ENCODE measurements at places on chromosomes 6 and 20.

DNA sequence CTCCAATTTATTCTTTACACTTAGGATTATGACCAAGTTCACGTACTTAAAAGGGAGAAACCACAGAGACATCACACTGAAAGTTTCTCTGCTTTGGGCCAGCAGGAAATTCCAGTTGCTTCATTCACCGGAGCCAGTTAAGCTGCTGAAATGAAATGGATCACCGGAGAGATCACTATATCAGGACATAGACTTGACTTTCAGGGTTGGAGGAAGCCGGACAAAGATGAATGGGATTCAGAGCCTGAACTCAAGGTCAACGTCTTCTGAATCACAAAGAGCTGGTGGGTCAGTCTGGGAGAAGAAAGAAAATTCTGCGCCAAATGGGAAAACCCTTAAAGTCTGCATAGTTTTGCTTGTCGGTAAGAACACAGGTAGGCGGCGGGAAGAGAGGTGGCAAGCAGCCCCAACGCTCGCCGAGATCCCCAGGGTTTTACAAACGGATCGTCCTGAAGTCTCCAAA lies 81.9 kb upstream of the CCDC28A start:
- no peak for DNase-seq
- peaks cover 7% of the 10 kb centered on the region for H3K27me3 ChIP-seq
- no peaks in the 10 kb centered on the region for H3K4me1 ChIP-seq
- peak overlapping the region; percentile 91 for H3K4me3 ChIP-seq

GRCh38 chr20:58706975-58707681 lies 14.5 kb downstream of the NPEPL1 start:
- no peak overlapping the region for H3K27ac ChIP-seq
- DNase-seq: peak; percentile 62
- no peaks in the 10 kb centered on the region for H3K4me1 ChIP-seq
- no peak overlapping the region for H3K4me3 ChIP-seq

DNA sequence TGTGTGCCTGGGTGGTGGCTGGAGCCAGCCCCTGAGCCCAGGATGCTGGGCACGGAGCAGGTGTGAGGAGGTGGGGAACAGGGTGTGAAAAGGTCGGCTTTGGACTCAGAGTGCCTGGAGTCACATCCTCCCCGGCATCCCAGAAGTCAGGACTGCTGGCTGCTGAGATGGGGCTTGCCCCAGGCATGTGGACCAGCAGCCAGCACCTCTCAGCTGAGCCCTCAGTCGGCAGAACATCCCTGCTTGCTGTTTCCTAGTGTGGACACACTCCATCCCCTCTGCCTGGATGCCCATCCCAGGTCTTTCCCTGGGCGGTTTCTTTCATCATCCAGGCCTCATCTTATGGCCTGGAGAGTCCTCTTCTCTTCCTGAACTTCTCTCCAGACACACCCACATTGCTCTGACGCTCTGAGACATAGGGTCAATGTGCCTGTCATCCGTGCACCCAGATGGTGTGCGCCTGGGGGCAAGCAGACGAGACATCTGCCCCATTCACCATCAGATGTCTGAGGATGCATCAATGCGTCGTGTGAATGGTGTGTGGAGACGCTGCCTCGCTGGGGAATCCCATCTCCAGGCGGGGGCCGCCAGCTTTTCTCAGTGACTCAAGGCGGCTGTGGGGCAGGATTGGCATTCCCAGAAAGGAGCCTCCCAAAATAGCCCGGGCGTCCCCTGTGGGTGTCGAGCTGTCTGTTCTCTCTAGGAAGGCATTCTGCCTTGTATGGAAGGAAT lies 104.2 kb downstream of the SYCP2 start:
- peaks cover 5% of the 10 kb centered on the region for H3K4me1 ChIP-seq
- no peak for DNase-seq
- H3K27ac ChIP-seq: no peak overlapping the region
- no peak overlapping the region for H3K4me3 ChIP-seq
- H3K36me3 ChIP-seq: no peaks in the 10 kb centered on the region

- H3K27ac ChIP-seq: no peak overlapping the region
- H3K4me1 ChIP-seq: peaks cover 24% of the 10 kb centered on the region
- DNase-seq: peak; percentile 42
- H3K4me3 ChIP-seq: no peak overlapping the region
These were observed 154.3 kb downstream of the MRPL14 start for GRCh38 chr6:43972913-43973300.

GRCh38 chr6:21596949-21597682 lies 3.6 kb downstream of the SOX4 start:
- H3K36me3 ChIP-seq: peaks cover 54% of the 10 kb centered on the region
- peaks cover 4% of the 10 kb centered on the region for H3K27me3 ChIP-seq
- H3K27ac ChIP-seq: peak overlapping the region; percentile 96
- peak overlapping the region; percentile 98 for H3K4me3 ChIP-seq
- H3K4me1 ChIP-seq: peaks cover 31% of the 10 kb centered on the region

- H3K27me3 ChIP-seq: no peaks in the 10 kb centered on the region
- H3K4me1 ChIP-seq: peaks cover 4% of the 10 kb centered on the region
- DNase-seq: no peak
- H3K27ac ChIP-seq: no peak overlapping the region
These were observed 29.2 kb upstream of the SSR1 start for GRCh38 chr6:7341989-7342742.

DNA sequence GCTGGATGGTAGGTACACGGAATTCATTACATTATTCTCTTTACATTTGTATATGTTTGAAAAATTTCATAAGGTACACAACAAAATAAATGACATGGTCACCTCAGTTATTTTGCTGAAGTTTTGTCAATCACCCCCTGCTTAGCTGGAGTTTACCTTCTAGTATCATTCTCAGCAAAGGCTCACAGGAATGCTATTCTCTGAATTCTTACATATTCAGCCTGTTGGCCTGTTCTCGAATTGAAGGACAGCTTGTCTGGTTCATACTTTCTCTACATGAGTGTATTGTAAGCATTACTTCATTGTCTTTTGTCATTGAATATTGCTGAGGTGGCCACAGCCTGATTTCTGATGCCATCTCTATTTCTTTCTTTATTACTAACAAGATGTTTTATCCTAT lies 12.8 kb downstream of the CALHM5 start:
- H3K27me3 ChIP-seq: no peaks in the 10 kb centered on the region
- H3K27ac ChIP-seq: no peak overlapping the region
- no peaks in the 10 kb centered on the region for H3K36me3 ChIP-seq
- H3K4me1 ChIP-seq: peaks cover 10% of the 10 kb centered on the region
- no peak overlapping the region for H3K4me3 ChIP-seq
- no peak for DNase-seq

GRCh38 chr20:57433657-57434389 lies 42.6 kb downstream of the RBM38 start:
- peaks cover 15% of the 10 kb centered on the region for H3K4me1 ChIP-seq
- no peak for DNase-seq
- no peaks in the 10 kb centered on the region for H3K27me3 ChIP-seq
- no peaks in the 10 kb centered on the region for H3K36me3 ChIP-seq
- no peak overlapping the region for H3K27ac ChIP-seq
- no peak overlapping the region for H3K4me3 ChIP-seq

- H3K4me1 ChIP-seq: peaks cover 16% of the 10 kb centered on the region
- H3K4me3 ChIP-seq: no peak overlapping the region
- DNase-seq: no peak
- no peaks in the 10 kb centered on the region for H3K36me3 ChIP-seq
These were observed 140.0 kb upstream of the SGK1 start for GRCh38 chr6:134457941-134458340.

DNA sequence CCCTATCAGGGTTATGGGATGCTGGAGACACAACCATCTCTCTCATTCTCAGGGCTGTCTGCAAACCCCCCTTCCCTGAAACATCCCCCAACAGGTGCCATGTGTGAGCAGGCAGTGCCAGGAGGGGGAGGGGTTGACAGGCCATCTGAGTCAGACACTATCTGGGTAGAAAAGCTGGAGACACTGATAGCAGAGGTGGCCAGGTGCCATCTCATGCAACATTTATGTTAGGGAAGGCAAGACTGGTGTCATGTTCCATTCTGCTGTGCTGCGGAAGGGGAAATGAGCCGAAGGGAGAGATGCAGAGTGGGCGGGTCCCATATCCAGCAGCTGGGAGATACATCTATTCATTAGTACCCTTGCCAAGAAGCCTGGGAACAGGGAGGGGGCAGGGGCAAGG lies 3.5 kb downstream of the LHFPL5 start:
- H3K27ac ChIP-seq: no peak overlapping the region
- no peaks in the 10 kb centered on the region for H3K36me3 ChIP-seq
- H3K4me1 ChIP-seq: no peaks in the 10 kb centered on the region

DNA sequence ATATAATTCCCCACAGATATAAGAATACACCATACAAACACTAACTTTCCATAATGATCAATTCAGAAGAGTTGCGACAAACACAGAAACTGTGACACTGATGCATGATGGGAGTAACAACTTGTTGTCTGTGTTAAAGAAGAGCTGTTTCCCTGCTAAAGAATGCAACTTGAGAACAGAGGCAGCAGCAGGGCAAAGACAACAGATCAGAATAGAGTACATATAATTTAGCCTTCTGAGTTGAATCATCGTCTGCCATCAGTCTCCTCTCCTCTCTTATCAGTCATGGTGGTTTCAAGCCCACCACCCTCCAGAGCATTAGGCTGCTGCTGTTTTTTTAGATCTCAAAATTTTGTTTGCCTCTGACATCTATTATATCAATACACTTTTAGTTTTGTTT lies 280.4 kb downstream of the UBE3D start:
- no peak for DNase-seq
- no peak overlapping the region for H3K27ac ChIP-seq
- H3K4me3 ChIP-seq: no peak overlapping the region
- H3K36me3 ChIP-seq: no peaks in the 10 kb centered on the region
- H3K27me3 ChIP-seq: peaks cover 2% of the 10 kb centered on the region
- no peaks in the 10 kb centered on the region for H3K4me1 ChIP-seq

- H3K27me3 ChIP-seq: peaks cover 73% of the 10 kb centered on the region
- H3K4me1 ChIP-seq: peaks cover 3% of the 10 kb centered on the region
- H3K27ac ChIP-seq: peak overlapping the region; percentile 80
- DNase-seq: no peak
These were observed 3.1 kb upstream of the TFAP2B start for GRCh38 chr6:50815436-50816114.

DNA sequence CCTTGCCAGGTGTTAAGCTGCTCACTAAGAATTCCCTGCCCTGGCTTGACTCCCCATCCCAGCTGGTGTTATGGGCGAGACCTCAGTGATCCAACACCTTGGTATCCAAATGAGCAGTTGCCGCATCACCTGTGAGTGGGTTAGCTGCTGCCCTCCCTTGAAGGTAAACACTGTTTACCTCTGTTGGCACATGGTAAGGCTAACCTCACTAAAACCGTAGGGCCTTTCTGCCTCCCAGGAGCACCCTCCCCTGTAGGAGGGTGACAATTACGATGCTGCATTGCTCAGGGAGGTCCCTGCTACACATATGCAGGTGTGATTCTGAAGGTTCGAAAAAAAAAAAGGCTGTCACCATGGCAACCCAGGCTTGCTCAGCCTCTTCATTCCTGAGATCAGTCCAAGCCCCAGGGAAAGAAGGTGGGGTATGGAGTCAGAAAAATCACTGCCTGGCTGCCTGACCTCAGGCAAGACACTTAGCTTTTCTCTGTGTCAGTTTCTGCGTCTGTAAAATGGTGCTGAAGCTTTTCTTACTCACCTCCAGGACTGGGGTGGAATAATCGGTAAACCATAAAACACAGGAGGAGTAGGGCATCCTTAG lies 19.5 kb downstream of the PNPLA1 start:
- H3K36me3 ChIP-seq: no peaks in the 10 kb centered on the region
- no peak overlapping the region for H3K4me3 ChIP-seq
- no peak for DNase-seq
- H3K27me3 ChIP-seq: peaks cover 27% of the 10 kb centered on the region

DNA sequence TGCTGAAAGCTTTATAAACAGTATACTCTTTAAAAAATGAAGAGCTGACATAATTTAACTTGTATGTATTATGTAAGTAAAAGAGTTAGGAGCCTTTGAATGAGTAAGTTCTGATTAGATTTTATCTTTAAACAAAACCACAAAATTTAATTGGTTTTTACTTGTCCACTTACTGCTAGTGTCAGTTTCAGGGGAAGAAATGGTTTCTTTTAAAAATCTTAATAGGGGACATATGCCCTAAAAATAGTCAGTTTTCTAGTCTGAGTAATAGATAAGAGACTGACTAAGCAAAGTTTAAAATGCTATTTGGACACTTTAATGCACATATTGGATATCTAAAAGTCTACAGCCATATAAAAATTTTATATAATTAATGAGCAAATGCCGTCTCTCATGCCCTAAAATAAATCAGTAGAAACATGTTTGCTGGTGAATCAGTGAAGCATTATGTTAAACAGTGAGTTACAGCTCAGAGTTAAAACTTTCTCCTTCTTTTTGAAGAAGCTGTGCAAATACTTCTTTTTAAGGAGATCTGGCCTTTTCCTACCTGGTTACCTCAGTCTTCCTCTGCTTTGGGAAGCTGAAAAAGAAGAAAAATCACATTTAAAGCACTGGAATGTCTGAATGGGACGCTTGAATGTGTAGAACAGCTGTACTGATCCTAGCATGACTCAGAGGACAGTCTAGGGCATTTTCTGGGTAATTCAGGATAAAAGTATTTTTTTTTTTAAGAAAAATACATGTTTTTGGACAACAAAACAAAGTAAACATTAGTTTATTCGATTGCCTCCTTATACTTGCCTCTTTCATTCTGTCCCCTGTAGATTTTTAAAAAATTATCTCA lies 55.3 kb downstream of the CDH26 start:
- no peak overlapping the region for H3K4me3 ChIP-seq
- peaks cover 4% of the 10 kb centered on the region for H3K27me3 ChIP-seq
- H3K4me1 ChIP-seq: peaks cover 4% of the 10 kb centered on the region
- no peak overlapping the region for H3K27ac ChIP-seq
- no peak for DNase-seq

GRCh38 chr6:45169815-45170214 lies 158.3 kb upstream of the RUNX2 start:
- no peak overlapping the region for H3K27ac ChIP-seq
- H3K4me1 ChIP-seq: peaks cover 6% of the 10 kb centered on the region
- H3K27me3 ChIP-seq: no peaks in the 10 kb centered on the region
- H3K36me3 ChIP-seq: peaks cover 4% of the 10 kb centered on the region
- no peak overlapping the region for H3K4me3 ChIP-seq
- DNase-seq: no peak

DNA sequence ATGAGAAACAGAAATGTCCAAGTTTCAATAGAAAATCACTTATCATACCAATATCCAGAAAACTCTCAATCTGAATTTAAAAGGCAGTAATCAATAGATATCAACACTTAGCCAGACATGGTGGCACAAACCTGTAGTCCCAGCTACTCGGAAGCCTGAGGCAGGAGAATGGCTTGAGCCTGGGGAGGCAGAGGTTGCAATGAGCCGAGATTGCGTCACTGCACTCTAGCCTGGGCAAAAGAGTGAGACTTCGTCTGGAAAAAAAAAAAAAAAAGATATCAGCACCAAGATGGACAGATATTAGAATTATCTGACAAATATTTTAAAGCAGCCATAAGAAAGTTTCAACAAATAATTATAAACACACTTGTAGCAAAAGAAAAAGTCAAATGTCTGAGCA lies 47.0 kb downstream of the TCP11 start:
- H3K27me3 ChIP-seq: no peaks in the 10 kb centered on the region
- H3K4me3 ChIP-seq: no peak overlapping the region
- peaks cover 3% of the 10 kb centered on the region for H3K36me3 ChIP-seq
- peaks cover 40% of the 10 kb centered on the region for H3K4me1 ChIP-seq
- no peak for DNase-seq

GRCh38 chr6:69866351-69866769 lies at the start of gene COL19A1:
Gene COL19A1 (plus strand): TSS chr6:69866556. CDS start chr6:69879568, 13,012 bp downstream.
- peak within 1 kb of the TSS; percentile 36 for H3K27ac ChIP-seq
- peak within 1 kb of the TSS; percentile 91 for H3K4me3 ChIP-seq
- no peak for DNase-seq

- H3K36me3 ChIP-seq: no peaks in the 10 kb centered on the region
- H3K27ac ChIP-seq: peak overlapping the region; percentile 99
- H3K4me3 ChIP-seq: peak overlapping the region; percentile 94
- peaks cover 9% of the 10 kb centered on the region for H3K4me1 ChIP-seq
These were observed 30.5 kb upstream of the HFE start for GRCh38 chr6:26056583-26057350.

Data from type B pancreatic cell (in vitro differentiated cells).